Osteocyte (in vitro differentiated cells): ENCODE measurements at places on chromosomes 4 and X. TPM values are rescaled to one million over a fixed set of nuclear protein-coding genes. Genes with fewer than 3 reads are reported as not detected.

FAM200B gene
- 43.8 and 45.0 TPM in 2 replicates for total RNA-seq

PCDH7 gene
- total RNA-seq: 139 and 147 TPM in 2 replicates

PGAM4 gene
- not detected in 2 replicates for total RNA-seq

TCEANC gene
- 3.6 and 4.7 TPM in 2 replicates for total RNA-seq

SLITRK4 gene
- 0.10 and 0.11 TPM in 2 replicates for total RNA-seq

TCEAL7 gene
- 13.4 and 14.7 TPM in 2 replicates for total RNA-seq

DOK7 gene
- not detected in 2 replicates for total RNA-seq

EXOC1L gene
- not detected in 2 replicates for total RNA-seq

SPANXN4 gene
- total RNA-seq: not detected in 2 replicates

BTC gene
- total RNA-seq: 0.21 and 0.27 TPM in 2 replicates

ETDB gene
- total RNA-seq: not detected in 2 replicates

HTR2C gene
- not detected in 2 replicates for total RNA-seq

DNA sequence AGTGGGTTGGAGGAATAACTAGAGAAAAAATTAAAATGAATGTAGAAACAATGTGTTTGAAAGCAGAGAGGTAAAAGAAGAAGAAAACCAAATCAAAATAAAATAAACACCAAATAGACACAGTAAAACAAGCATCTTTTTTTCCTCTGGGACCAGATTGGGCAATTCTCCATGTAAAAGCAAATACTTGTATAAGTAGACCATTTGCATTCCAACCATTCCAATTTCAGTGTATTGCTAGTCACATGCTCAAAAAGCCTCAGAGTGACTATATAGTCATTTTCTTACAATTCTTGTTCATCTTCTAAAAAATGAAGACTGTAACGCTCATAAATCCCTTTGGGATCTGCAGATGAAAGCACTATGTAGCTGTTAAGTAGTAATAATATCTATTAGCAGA, 969.5 kb downstream of the PCDH18 start:
- no peak for DNase-seq

DNA sequence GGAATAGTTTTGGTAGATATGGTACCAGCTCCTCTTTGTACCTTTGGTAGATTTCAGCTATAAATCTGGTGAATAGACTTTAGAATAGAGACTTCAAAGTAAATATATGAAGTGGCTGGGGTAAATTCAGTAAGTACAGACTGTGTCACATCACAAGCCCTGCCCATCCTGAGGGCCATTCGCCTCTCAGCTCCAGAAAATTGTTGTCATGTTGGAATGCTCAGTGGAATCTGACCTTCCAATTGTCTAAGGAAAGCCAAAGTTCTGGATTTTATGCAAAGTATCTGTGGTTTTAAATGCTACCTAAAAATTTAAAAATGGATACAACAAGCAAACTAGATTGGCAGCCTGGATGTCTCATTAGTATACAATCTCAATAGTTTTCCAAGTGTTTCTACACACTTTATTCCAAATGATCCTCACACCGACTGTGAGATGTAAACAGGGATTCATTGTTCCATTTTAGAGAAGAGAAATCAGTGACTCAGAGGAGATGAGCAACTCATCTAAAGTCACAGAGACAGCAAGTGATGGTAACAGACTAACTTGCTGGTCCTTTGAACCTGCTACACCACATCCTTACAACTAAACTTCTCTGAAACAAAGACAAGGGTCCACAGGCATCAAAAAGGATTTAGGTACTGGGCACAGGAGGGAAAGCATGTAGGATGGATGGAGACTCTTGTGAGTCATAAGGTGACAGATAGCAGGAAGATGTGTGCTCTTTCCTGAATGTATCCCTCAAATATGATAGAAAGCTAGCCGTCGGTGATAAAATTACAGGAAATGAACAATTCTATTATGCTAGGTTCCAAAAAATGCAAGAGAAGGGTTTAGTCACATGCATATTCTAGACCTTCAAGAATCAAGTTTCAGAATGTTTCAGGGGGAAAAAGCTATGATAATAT, 127.3 kb downstream of the ATP10D start:
- no peak for DNase-seq

DNA sequence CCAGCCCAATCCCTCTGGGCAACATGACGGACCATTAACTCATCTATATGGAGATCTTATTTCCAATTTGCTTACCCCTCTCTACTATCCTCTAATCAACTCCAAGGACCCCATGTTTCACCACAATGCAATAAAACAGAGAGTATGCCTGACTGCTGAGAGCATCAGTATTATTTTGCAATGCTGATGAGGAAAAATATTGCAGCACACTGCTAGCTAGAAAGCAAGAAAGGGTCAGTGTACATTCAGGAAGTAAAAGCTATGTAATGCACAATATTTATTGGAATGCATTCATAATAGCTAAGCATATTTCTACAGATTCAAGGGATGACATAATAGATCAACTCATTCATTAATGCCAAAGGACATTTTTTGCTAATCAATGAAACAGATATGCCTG, 33.2 kb downstream of the ARAP2 start:
- DNase-seq: no peak

DNA sequence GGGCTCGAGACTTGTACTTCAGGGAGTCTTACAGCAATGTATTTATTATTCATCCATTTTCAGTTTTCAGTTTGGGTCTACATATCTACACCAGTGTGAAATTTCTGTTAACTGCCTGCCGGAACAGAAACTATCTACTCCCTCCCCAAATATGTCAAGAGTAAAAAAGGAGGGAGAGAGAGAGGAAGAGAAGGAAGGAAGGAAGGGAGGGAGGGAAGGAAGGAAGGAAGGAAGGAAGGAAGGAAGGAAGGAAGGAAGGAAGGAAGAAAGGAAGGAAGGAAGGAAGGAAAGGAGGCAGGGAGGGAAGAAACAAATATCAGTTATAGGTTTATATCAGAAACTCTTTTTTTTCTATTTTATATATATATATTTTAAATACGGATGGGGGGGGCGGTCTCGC, 12.6 kb downstream of the RPL39 start:
- no peak for DNase-seq

- no peak for DNase-seq
Measured at GRCh38 chrX:28595346-28595745, 8.1 kb downstream of the IL1RAPL1 start.

DNA sequence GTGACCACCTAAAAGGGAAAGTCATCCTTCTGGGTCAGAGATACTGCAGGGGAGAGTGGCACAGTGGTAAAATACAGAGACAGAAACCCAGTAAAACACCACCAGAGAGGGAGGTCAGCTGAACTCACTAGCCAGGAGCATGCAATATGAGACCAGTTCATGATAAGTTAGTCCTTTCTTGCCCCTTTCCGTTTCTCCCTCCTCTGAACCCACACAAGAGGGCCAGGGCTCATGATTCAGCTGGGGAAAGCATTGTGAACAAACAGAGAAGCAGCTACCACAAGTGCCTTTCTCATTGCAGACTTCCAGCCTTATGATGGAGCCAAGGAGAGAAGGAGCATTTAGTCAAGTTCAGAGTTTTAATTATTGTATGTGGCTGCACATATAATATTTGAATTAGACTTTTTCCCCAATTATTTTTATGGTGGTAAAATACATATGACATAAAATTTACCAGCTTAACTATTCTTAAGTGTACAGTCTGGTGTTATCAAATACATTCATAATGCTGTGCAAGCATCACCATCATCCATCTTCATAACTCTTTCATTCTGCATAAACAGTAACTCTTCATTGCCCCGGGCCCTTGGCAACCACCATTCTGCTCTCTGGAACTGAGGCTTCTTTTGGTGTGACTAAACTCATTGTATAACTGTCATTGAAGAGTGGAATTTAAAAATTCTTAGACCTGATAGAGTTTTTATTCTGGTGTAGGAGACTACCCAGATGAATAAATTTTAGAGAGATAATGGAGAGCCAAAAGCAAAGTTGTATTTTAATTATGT, 114.6 kb downstream of the DDIT4L start:
- DNase-seq: no peak

DNA sequence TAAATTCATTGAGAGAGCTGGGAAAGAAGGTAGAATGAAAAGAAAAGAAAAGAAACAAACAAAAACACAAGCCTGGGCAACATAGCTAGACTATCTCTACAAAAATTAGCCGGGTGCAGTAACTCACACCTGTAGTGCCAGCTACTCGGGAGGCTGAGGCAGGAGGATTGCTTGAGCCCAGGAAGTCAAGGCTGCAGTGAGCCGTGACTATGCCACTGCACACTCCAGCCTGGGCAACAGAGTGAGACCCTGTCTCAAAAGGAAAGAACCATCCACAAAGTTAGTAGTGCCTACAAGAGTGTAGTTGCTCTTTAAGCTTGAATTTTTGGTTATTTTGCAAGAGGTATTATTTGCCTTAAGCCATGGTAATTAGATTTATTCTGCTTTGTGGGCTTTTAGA, 157.7 kb downstream of the CBR4 start:
- no peak for DNase-seq

DNA sequence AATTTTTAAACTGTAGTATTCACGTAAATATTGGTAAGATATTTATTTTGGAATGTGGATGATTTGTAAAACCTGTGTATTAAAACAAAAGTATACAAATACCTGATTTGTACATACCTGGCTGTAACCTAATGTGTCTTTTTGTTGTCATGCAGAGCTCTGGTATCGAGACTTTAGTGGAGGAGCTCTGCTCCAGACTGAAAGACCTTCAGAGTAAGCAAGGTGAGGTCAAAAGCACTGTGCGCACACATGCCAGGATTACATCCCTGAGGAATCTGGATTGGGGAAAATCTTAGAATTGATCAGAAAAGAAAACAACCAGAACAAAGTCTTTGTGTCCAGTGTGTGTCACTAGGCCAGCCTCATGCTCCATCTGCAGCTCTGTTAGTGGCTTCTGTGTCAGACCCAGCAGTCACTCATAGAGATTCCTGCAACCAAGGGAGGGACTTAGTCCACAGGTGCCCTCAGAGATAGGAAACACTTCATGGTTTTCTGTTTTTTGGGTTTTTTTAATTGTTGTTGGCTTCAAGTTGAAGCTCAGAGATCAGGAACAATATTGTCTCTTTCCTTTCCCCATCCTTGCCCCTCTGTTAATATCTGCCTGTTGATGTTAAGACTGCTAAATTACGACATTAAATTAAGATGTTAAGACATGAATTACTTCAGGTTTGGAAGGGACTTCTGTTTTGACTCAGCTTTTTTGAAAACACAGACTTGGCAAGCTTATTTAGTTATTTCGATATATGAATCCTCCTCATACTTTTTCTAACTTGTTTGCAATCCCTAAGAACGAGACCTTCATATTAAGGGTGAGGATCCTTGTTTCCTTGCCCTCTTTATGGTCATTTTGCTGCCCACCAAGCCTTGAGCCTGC, 52.4 kb upstream of the TBC1D14 start:
- no peak for DNase-seq

- DNase-seq: no peak
Measured at GRCh38 chr4:40178672-40179071, 18.2 kb upstream of the RHOH start.

DNA sequence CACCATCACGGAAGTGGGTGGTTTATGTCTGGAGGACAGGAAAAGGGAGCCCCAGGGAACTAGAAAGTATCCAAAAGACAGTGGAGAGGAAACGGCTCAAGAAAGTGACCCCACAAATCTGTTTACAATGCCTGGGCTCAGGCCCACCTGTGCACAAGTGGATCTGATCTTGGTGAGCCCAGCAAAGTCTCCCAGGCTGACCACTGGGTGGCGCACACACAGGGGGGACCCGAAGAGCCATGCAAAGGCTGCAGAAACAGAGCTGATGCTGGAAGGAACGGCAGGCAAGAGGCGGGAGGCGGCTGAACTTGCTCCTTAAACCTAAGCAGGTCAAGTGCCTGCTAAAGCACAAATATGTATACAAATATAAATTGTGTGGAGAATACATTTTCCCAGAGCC, 9.6 kb downstream of the HAUS7 start:
- no peak for DNase-seq

GRCh38 chr4:122622400-122622799, 1.5 kb upstream of the IL21 start:
- no peak for DNase-seq

- DNase-seq: no peak
Measured at GRCh38 chr4:55729351-55730279, 90.0 kb upstream of the EXOC1L start.

DNA sequence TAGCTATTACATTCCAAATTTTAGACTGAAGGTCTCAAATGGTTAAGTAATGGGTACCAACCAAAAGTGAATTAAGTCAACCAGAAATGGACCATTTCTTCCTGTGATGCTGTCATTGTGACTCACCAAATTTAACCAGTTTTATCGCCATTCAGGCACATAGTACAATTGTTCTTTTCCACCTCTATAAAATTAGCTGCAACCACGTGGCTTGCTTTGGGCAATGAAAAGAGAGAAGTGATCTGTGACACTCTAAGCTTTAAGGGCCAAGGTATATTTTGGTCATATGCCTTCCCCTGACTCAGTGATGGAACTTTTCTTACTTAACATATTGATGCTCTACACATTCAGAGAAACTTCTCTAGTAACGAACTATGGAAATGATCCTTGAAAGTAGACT, 20.3 kb upstream of the PHF8 start:
- no peak for DNase-seq

GRCh38 chrX:134929808-134930207, 61.0 kb upstream of the SMIM10 start:
- no peak for DNase-seq

DNA sequence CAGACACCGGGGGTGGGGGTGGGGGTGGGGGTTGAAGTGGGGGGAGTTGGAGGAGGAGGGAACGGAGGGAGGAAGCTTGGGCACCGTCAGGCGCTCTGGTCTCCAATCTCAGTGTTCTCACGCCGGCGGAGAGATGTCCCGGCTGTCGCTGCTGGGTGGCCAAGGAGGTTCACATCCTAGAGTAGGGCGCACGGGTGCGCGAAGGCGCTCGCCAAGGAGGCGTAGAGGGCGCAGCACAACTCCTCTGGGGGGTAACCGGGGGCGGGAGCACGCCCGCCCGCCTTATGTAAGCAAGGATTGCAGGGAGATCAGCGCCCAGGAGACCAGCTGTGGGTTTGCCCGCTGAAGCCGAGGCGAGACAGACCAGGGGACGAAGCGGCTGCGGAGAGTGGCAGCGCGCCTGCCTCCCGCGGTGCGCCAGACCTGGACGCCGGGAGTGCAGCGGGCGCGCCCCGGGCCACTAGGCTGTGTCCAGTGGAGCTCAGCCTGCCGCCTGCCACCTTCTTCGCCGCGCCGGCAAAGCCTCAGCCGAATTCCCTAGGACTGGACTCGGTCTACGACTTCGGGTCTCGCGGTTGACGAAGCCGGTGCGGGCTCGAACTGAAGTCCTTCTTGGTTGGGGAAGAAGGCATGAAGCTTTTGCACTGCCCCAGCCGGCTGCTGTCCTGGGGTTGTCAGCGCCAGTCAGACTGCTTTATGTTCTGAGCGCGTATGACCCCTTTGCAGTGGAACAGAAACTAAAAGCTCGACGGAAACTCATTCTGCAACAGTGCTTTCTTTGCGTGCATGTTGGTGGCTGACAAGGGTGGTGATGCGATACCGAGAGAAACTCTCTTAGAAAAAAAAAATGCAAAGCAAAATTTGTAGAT, 707 bp upstream of the UNC5C start:
- DNase-seq: no peak

DNA sequence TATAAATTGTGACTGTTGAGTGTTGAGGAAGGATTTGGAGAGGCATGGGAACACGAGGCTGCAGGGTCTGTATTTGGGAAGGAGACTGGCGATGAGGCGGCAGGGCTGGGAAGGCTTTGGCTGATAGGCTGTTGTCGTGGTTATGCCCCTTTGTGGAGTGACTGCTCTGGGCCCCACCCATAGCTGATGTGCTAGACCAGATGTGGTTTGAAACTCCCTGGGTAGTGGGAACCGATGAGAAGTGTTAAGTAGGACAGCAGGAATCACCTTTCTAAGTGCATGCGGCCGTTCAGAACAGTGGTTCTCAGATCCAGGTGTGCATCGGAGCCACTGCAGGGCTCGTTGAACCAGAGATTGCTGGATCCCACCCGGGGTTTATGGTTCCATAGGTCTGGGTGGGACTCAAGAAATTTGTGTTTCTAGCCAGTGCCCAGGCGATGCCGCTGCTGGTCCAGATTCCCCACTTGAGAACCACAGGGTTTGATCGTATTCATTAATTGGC, 42.3 kb downstream of the TBC1D14 start:
- no peak for DNase-seq
